Amniotic epithelial cell (primary cell): ENCODE measurements at places on chromosomes 2 and 18.

DNA sequence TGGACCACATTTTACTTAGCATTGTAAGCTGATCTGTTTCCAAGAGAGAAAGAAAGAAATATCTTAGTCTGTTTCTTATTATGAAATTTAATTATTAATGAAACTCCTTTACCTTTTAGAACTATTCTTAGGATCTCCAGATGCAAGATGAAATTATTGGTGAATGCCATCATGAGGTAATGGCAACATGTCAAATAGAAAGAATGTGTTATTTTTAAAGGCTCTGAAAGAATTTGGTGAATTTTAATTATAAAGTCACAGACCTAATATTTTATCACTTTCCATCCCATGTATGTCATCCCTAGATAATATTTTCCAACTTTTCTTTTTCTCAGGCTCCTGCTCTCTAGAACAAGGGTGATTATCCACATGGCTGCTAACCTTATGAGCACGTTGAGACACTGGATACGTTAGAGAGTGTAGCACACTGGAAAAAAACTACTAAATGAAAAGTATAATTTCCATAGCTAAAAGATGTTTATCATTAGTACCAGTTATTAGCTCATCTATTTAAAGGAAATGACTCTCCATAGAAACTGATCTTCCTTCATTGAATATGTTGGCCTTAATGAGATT, 95.2 kb upstream of the SCG2 start:
- DNase-seq: no peak

DNA sequence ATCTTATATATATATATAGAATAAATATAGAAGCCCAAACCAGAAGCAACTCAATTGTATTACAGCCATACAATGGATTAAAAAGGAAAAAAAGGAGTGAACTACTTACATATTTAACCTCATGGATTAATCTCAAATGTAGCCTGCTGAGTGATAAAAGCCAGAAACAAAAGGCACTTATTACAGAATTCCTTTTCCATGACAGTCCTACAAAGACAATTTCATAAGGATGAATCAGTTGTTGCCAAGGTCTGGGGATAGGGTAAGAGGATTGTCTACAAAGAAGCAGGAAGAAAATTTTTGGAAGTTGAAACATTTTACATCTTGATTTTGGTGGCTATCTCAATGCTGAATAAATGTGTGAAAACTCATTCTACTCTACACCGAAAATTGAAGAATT, 103.9 kb upstream of the DCC start:
- DNase-seq: no peak

DNA sequence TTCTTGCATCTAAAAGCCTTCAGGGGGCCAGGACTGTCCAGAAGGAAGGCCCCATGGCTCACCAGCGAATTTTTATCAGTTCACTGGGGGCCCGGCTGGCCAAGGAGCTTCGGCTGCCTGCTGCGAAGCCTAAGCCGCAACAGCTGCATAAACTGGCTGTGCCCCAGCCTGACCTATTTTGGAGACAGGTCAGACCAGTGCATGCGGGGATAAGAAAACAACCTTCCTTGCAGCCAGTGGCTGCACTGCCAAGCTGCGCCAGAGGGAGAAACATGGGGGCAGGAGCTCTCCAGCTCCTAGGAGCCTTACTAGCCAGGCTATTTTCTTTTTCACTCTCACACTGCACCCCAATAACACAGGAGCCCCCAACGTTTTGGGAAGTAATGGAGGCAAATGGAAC, 15.2 kb downstream of the PAX3 start:
- no peak for DNase-seq

- peak; percentile 80 for DNase-seq
Observed at GRCh38 chr2:72326759-72327158, 179.1 kb upstream of the CYP26B1 start.

DNA sequence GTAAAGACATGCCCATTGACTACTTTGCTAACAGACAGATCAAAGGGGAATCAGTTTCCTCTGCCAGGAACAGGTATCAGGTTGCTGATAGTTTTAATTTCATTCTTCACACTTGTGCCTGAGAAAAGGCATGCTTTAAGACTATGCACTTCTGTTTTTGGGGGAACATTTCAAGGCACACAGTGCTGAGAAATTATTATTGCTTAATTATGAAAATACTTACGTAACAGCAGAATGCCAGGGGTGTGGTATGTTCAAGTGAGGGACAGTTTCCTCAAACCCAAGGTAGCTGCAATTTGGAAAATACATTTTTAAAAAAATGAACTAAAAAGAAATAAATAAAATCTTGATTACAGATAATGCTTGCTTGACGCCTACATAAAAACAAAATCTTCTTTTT, 1746.1 kb upstream of the PIK3C3 start:
- no peak for DNase-seq

DNA sequence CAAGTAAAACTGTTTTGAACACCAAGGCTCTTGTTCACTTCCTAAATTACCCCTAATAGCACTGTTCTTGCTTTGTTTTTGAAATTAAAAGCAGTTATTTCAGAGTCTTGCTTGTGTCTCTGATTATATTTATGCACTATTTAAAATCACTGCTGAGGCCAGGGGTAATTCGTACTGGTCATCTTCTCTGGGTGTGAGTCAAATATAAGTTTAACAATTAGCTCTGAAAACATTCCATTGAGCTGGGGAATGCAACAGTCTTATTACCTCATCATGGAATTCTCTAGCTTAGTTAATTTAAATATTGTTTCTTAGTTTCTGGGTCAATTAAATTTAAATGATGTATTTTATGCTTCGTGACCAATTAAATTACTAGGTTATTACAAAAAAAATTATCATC, 135.0 kb downstream of the MEIS1 start:
- no peak for DNase-seq

DNA sequence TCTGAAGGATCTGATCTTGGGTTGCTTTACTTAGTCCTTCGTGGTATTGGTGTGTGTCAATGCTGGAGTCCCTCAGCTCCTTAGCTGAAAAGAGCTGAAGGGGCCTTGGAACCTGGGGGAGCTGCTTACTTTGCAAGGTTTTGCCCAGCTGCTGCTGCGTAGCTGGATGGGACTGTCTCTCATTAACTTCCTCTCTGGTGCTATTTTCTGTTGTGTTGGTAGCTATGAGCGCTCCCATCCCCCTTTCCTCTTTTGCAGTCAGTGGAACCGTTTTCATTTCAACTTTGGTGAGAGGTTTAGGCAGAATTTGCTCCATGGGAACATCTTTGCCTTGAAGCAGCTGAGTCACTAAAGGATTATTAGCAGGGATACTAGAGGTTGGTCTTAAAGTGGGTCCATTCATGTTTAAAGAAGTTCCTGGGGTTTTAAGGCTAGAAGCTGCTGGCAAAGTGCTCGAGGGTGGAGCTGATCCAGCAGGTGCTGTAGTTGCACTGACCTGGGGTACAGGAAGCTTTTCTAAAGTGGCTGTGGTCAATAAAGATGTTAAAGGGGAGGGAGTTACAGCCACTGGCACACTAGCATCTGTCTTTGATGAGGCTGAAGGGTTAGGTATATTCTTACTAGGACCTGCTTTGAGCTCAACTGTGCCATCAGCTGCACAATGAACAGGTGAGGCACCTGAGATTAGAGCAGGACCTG, 69.9 kb upstream of the DTNB start:
- no peak for DNase-seq

- no peak for DNase-seq
Observed at GRCh38 chr2:128409326-128410034, 90.8 kb upstream of the HS6ST1 start.

DNA sequence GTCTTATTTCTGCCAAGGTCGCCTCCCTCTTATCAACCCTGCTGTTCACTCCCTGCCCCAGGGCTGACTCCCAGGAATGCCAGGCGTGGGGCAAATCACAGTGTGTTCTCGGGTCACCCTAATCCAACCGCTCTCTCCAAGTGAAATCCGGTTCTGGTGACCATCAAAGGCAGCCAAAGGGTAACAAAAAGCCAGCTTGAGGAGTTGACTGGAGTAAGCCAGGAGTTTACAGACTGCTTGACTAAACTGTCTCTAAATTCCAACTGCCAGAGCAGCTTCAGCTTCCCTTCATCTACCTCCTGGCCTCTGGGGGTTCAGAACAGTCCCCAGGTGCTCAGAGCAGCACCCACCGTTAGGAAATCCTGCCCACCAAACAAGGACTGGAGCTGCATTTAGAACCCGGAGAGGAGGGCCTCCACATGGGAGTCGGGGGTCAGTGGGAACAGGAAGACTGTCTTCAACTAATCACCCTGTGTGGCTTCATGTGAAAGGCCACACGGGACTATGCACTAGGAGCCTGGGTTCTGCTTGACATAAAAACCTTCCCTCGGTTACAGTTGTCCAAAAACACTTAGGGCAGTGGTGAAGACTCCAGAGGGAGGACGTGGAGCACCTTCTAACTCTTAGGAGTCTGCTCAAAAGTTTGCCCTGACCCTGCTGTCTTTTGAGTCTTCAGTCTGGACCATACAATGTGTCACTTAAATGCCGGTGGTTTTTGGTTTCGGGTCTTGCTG, 24.2 kb upstream of the MCFD2 start:
- peak; percentile 27 for DNase-seq

DNA sequence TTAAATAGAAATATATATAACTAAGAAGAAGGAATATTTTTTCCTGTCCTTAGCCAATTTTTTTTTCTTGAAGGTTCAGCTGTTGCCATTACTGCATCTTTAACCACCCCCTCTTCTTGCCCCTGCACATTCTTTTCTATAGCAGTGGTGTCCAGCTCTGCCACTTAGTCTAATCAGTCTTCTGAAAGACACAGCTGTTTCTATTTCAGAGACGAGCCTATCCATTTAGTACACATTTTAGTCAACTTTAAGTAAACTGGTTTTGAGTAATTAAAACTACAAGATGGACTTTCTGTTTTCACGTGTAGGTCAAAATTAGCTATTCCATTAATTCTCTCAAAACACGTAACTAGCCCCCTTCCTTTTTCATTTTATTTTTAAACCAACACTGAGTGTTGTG, 21.0 kb downstream of the SPOPL start:
- no peak for DNase-seq

DNA sequence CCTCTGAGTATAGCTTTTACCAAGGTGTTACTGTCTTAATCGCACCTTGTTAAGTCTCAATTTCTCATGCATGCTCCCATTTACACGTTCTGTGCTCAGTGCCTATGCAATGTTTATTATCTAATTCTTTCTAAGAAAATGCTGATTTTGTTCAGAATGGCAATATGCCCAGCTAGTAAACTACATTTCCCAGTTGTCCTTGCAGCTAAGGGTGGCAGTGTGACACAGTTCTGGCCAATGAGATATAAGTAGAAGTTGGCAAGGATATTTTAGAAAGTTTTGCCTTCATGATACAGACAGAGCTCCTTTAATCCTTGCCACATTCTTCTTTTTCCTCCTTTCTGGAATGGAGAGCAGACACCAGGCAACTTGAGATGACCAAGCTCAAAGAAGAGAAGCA, 45.3 kb downstream of the POLE4 start:
- peak; percentile 56 for DNase-seq

GRCh38 chr2:73917696-73918207, 8.9 kb upstream of the DGUOK start:
- no peak for DNase-seq

DNA sequence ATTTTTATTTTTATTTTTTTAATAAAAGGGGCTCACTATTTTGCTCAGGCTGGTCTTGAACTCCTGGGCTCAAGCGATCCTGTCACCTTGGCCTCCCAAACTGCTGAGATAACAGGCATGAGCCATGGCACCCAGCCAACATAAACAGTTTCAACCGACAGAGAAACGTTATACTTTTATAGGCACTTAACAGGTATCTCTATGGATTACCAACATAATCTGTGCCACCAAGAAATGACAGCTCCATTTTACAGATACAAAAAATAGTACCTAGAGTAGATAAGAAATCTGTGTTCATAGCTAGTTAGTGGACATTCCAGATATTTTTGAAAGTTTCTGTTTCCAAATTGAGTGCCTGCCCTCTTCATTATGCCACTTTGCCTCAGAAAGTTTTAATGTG, 1316.7 kb downstream of the LRP1B start:
- DNase-seq: no peak

DNA sequence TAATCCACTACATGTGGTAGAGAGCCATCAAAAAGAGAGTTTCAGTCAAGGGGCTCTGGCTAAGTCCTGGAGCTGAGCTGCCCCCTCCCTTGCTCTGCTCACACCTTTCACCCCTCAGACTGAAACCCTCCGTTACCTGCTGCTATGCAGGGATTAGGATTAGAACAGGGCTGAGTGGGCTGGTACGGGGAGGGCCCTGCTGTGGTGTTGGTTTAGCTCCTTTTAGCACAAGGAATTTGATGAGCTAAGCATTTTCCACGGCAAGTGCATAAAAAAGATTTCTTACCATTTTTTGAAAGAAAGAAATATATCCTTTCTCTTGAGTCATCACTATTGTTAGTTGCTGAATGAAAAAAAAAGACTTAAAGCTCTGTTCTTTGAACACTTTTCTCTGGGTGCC, 46.3 kb downstream of the TCF7L1 start:
- no peak for DNase-seq

- DNase-seq: no peak
Observed at GRCh38 chr2:53583583-53583982, 184.0 kb upstream of the CHAC2 start.

DNA sequence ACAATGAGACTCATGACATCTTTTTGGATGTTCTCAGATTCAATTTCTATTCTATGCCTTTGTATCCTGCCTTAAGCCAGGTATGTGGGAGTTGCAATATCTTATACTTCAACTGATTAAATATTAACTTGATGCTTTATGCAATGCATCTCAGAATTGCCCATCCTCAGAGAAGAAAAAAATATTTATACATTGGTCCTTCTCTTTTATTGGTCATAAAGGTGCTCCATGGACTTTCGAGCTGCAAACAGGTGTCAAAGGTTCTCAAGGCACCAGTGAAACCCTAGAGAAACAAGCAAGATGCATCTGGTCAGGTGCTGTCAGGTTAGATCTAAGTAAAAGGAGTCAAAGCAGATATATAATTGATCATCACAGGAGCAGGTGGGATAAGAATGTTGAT, 690.5 kb downstream of the PLCL1 start:
- no peak for DNase-seq

- DNase-seq: no peak
Observed at GRCh38 chr2:172893111-172893510, 157.5 kb downstream of the RAPGEF4 start.

- DNase-seq: peak; percentile 18
Observed at GRCh38 chr2:29841386-29842004, 79.9 kb downstream of the ALK start.

GRCh38 chr2:204012072-204012653, 75.6 kb downstream of the ICOS start:
- DNase-seq: no peak

GRCh38 chr2:173427887-173428668, 73.4 kb downstream of the CDCA7 start:
- DNase-seq: peak; percentile 25

- DNase-seq: no peak
Observed at GRCh38 chr18:23181547-23181946, 46.3 kb downstream of the CABLES1 start.

DNA sequence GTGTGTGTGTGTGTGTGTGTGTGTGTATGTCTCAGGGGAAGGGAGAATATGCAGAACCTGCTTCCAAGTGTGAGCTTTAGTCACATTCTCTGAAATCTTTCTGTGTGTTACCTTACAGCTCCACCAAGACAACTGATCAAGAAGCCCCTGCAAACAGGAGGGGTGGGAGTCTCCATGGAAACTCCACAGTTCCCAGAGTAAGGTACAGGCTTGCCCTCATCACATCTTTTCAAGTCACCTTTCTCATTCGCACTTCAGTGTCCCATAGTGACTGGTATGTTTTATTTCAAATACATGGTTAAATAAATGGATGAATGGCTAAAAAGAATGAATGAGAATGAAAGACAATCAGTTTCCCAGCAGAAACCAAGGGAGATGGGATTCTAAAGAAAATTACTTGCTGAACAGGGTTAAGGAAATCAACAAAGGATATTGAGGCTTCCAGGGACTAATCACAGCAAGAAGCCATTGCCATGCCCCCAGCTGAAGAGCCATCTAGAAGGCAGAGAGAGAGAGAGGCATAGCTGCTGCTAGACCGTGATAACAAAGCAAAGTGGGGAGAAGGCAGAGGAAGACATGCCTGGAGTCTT, 987.2 kb upstream of the CELF4 start:
- DNase-seq: no peak
